ENCODE measurements at places on chromosomes 7 and 10. TPM values are rescaled to one million over a fixed set of nuclear protein-coding genes. Genes with fewer than 3 reads are reported as not detected.

- DNase-seq = no peak
These were observed 45.9 kb downstream of the MTURN start for GRCh38 chr7:30180718-30181117.

DNA sequence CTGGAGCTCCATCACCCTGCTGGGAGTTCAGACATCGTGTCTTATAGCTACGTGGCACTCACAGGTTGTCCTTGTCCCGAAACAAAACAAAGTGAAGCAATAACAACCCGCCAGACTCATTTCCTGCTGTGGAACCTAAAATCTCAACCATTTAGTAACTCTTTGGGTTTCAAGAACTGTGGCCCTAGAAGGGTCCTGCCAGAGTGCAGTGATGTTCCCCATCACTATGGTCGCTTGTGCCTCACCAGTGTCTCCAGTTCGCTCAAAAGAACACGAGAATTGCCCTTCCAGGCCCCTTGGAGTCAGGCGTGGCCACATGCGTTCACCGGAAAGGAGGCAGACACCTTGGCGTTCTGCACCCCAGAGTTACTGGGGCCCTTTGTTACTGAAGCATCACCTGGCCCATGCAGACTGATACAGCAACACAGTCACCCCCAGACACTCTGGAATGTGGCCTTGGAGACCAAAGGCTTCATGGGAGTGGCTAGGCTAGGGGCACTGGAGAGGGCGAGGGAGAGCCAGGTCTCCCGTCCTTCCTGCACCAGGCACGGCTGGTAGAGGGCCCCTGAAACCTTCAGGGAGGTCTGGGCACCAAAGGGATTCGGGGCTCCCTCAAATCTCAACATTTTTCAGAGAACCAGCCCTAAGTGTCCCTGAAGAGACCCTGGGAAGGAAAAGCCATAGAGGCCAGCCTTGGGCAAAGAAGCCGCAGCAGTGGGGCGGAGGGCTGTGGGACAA, 908 bp downstream of the CRYGN start:
- DNase-seq = no peak

The KLF14 gene
- total RNA-seq = not detected

The CYP3A4 gene
- total RNA-seq = not detected

DNA sequence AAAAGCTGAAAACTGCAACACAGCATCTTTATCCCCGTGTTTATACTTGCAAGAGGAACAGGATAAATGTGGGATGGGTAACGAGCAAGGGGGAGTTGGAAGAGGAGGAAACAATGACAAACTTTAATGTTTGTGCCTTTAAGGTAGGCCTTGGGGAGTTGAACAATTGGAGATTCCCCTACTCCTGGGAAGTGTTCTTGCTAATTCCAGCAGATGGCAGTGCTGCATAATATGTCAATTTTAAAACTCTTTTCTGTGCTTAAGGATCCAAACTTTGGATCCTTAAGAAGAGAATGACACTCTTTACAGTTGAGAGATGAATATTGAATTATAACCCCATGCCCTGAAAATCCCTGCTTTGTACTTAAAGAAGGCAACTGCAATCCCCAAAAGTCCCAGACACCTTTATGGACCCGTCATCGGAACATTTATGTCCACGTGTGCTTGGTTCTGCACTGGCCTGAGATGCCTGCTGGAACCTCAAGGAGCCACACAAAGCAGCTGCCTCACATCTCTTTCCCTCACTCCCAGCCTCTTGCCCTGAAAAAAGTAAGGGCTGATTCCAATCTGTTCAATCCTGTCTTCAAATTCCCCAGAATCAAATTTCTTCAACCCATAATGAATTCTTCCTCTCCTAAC, 12.0 kb downstream of the IFIT5 start:
- no peak for DNase-seq

DNA sequence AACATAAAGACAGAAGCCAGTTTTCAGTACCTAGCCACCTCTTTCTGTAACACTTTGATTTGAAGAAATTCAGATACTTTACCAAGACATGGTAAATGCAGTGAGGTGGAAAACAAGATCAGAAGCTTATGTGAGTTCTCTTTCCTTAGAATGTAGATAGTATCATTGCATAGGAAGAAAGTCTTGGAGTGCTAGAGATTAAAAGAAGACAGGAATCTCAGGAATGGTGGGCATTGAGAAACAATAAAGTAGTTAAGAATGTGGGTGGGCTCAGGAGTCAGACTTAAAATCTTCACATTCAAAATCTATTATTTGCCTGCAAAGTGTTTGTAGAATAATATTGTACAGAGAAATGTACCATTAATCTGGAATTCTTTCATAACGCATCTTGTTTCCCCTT, 58.9 kb downstream of the POLL start:
- no peak for DNase-seq

Data from CD8-positive, alpha-beta memory T cell (primary cell).